ENCODE measurements at places on chromosomes 6 and 20.

- no peaks in the 10 kb centered on the region for H3K36me3 ChIP-seq
- no peak overlapping the region for H3K27ac ChIP-seq
Measured at GRCh38 chr6:10993896-10994295, 50.2 kb downstream of the ELOVL2 start.

GRCh38 chr6:111817451-111818120 lies 55.7 kb downstream of the FYN start:
- no peak for DNase-seq
- H3K4me1 ChIP-seq = peaks cover 9% of the 10 kb centered on the region
- no peak overlapping the region for H3K27ac ChIP-seq
- no peak overlapping the region for H3K4me3 ChIP-seq

GRCh38 chr6:118367314-118367713 lies 180.8 kb upstream of the PLN start:
- H3K36me3 ChIP-seq = no peaks in the 10 kb centered on the region
- no peak overlapping the region for H3K27ac ChIP-seq
- no peak for DNase-seq
- H3K27me3 ChIP-seq = no peaks in the 10 kb centered on the region
- no peaks in the 10 kb centered on the region for H3K4me1 ChIP-seq

- H3K36me3 ChIP-seq = no peaks in the 10 kb centered on the region
- peaks cover 9% of the 10 kb centered on the region for H3K27me3 ChIP-seq
- H3K4me3 ChIP-seq = no peak overlapping the region
- no peak for DNase-seq
- H3K27ac ChIP-seq = peak overlapping the region; percentile 54
- H3K4me1 ChIP-seq = peaks cover 8% of the 10 kb centered on the region
Measured at GRCh38 chr6:78909391-78909790, 42.0 kb downstream of the IRAK1BP1 start.

DNA sequence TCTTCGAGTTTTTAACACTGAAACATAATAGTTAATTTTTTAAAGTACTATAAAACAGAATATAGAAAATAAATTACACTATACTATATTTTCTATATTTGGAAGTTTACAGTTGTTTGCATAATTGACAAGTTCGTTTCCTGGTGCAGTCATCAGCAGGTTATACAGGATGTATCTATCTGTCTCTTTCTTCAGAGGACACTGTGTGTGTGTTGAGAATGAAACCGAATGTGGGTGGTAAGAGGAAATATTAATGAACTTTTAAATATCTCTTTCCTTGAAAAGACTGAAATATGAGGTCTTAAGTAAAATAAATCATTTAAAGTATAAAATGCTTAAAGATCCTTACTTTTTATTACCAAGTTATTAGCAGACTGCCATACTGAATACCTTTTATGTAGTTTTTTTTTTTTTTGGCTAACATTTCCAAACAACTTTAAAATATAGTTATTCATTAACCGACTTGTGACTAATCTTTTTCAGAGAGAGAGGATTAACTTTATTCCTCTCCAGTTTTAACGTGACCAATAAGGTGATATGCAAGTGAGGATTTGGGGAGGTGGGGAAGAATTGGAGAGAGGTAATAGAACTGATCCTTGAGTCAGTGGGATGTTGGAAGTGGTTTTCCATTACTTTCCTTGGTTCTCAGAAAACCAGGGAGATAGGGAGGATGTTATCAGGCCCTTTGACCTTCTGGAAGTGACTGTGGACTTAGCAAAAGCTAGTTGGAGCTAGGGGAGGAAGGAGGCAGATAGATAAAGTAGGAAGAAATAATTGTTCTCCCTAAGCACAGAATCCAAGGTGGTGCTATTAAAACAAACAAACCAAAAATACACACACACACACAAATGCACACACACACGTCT lies 380.0 kb upstream of the FLRT3 start:
- peaks cover 7% of the 10 kb centered on the region for H3K4me1 ChIP-seq
- H3K27ac ChIP-seq = no peak overlapping the region
- no peaks in the 10 kb centered on the region for H3K36me3 ChIP-seq
- H3K4me3 ChIP-seq = no peak overlapping the region
- DNase-seq = no peak

GRCh38 chr20:44358776-44359175 lies 3.3 kb downstream of the HNF4A start:
- no peak overlapping the region for H3K27ac ChIP-seq
- DNase-seq = no peak
- H3K27me3 ChIP-seq = no peaks in the 10 kb centered on the region
- no peaks in the 10 kb centered on the region for H3K36me3 ChIP-seq
- H3K4me1 ChIP-seq = peaks cover 9% of the 10 kb centered on the region

- DNase-seq = no peak
- H3K4me1 ChIP-seq = no peaks in the 10 kb centered on the region
- no peak overlapping the region for H3K27ac ChIP-seq
- no peak overlapping the region for H3K4me3 ChIP-seq
- no peaks in the 10 kb centered on the region for H3K27me3 ChIP-seq
Measured at GRCh38 chr6:138428944-138429598, 25.0 kb downstream of the HEBP2 start.

DNA sequence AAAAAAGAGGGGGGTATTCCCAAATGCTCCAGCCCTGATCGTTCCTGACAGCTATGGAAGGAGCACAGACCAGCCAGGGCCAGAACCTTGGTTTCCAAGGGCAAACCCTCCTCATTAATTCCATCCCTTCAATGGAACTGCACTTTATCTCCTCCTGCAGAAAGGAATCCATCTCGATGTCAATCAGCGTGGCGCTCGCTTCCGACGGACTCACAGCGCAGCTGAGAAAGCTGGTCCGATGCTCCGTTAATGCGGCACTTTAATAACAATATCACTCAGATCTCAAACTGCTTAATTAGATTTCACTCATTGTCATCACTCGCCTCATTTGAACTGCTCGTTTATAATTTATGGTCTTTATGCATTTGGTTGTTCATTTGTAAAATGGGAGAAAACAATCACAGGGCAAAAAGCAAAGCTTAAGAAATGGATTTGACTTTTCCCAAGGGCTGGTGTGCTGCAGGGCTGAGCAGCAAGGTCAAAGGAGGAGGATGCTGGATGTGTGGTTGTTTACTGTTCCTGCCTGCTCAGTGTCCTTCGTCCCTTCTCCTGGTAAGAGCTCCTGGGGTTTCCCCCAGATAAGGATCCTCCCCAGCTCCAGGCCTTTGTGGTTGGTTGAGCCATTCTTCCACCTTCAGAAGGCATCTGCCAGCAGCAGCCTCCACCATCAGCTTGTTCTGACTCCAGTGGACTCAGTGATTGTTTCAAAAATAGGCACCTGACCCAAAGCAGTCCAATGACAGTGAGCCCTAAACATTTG lies 152.7 kb downstream of the ANKRD60 start:
- DNase-seq = no peak
- no peak overlapping the region for H3K4me3 ChIP-seq
- H3K27me3 ChIP-seq = no peaks in the 10 kb centered on the region

GRCh38 chr6:154261688-154262397 lies 94.8 kb downstream of the IPCEF1 start:
- H3K4me3 ChIP-seq = no peak overlapping the region
- H3K27ac ChIP-seq = no peak overlapping the region

DNA sequence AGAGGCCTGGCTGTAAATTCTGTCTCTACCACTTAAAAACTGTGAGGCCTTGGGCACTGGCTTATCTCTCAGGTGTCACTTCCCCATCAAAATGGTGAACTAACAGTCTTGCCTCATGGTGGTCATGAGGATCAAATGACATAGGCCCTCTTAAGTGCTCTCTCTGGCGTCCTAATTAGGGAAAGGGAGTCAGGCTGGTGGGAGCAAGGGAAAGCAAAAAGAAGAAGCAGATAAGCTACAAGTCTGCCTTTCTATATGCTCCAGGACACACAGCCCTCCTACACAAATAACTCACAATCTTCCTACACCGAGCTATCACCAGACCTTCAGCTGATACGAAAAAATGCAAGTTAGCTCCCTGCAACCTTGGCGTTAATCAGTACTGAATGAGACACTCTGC lies 19.5 kb upstream of the SLC22A16 start:
- H3K27ac ChIP-seq = no peak overlapping the region
- no peak for DNase-seq
- peaks cover 10% of the 10 kb centered on the region for H3K4me1 ChIP-seq
- no peaks in the 10 kb centered on the region for H3K27me3 ChIP-seq
- H3K4me3 ChIP-seq = no peak overlapping the region

DNA sequence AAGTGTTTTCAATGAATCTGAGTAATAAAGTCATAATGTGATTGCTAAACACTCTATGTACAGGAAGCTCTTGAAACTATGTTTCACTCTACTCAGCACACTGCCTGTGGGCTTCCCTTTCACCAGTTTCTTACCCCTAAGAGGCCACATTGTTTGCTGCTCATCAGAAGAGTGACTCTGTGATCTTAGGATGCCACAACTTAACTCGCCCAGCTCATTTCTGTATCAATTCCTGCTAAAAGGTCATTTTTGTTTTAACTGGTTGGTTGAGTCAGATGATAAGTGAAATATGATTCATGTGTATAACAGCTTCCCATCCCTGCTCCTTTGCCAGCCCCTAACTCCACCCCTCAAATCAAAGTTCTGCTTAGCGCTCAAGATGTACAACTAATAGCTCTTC lies 9.8 kb upstream of the NDUFAF4 start:
- H3K4me3 ChIP-seq = no peak overlapping the region
- H3K27ac ChIP-seq = no peak overlapping the region
- H3K4me1 ChIP-seq = no peaks in the 10 kb centered on the region
- H3K27me3 ChIP-seq = no peaks in the 10 kb centered on the region
- no peak for DNase-seq

DNA sequence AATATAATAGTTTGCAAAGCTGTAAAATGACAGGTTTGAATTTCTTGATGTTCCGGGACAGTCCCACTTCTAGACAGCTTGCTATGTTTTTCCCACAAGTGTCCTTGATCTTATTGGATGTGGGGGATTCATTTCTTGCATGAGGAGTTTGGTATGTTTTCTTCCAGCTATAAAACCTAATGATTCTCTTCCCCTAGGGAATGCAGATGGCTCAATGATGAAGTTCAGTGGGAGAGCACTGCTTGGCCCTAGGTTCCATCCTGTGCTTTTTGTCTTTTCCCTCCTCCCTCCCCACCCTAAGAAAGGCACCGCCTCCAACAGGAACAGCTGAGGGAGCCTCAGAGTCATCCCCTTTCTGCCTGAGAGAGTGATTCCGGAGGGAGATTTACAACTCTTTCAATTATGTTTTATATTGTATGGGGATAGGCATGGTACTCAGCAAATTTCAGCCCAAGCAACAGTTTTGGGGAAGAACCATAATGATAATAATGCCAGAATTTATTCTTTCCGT lies 149.2 kb downstream of the PHACTR1 start:
- H3K27ac ChIP-seq = no peak overlapping the region
- no peaks in the 10 kb centered on the region for H3K36me3 ChIP-seq
- no peak for DNase-seq
- no peaks in the 10 kb centered on the region for H3K27me3 ChIP-seq
- no peaks in the 10 kb centered on the region for H3K4me1 ChIP-seq

GRCh38 chr20:7984192-7984591 lies 35.4 kb downstream of the TMX4 start:
- no peaks in the 10 kb centered on the region for H3K36me3 ChIP-seq
- H3K4me1 ChIP-seq = no peaks in the 10 kb centered on the region
- DNase-seq = no peak

- H3K27ac ChIP-seq = no peak overlapping the region
- no peaks in the 10 kb centered on the region for H3K4me1 ChIP-seq
- H3K36me3 ChIP-seq = no peaks in the 10 kb centered on the region
- no peak overlapping the region for H3K4me3 ChIP-seq
Measured at GRCh38 chr6:26355366-26355765, 9.6 kb upstream of the BTN3A2 start.

DNA sequence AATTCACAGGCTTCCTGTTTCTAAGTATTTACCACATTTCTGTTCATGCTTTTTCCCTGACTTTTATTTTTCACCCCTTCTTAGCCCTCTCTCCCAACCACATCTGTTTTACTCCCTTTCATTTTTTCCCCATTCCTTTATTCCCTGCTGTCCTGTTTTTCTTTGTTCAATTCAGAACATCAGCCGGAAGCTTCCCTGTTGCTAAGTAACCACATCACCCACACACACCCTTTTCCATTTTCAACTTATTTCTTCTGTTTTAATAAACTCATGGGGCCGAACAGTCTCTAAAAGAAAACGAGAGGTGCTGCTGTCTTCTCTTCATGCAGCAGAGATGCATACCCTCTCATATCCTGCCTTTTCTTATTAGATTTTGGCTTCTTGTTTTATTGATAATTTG lies 53.5 kb upstream of the CEP85L start:
- no peak overlapping the region for H3K4me3 ChIP-seq
- H3K36me3 ChIP-seq = no peaks in the 10 kb centered on the region
- H3K27ac ChIP-seq = no peak overlapping the region
- no peak for DNase-seq

GRCh38 chr20:39016506-39016905 lies 54.4 kb downstream of the DHX35 start:
- peaks cover 19% of the 10 kb centered on the region for H3K4me1 ChIP-seq
- no peaks in the 10 kb centered on the region for H3K27me3 ChIP-seq
- H3K4me3 ChIP-seq = no peak overlapping the region
- H3K36me3 ChIP-seq = peaks cover 3% of the 10 kb centered on the region
- DNase-seq = no peak
- H3K27ac ChIP-seq = peak overlapping the region; percentile 48

- peaks cover 32% of the 10 kb centered on the region for H3K4me1 ChIP-seq
- no peak for DNase-seq
- no peak overlapping the region for H3K27ac ChIP-seq
Measured at GRCh38 chr6:24740861-24741260, 21.9 kb upstream of the C6orf62 start.

DNA sequence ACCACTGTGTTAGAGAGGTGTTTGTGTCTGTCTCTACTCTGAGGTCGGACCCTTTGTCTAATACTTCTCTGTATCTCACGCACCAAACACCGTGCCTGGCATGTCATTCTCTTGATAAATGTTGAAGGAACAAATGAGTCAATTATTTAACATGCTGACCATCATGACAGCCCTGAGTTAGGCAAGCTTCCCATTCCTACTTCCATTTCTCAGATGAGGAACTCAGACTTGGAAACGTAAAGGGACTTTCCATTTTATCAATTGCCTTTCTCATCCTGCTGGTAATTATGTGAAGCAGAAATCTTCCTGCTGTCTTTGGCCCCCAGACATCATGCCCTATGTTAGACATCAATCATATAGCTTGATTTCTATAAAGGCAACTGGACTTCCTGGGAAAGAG lies 227.0 kb upstream of the ECI2 start:
- DNase-seq = no peak
- H3K36me3 ChIP-seq = no peaks in the 10 kb centered on the region
- peaks cover 15% of the 10 kb centered on the region for H3K4me1 ChIP-seq
- H3K27me3 ChIP-seq = no peaks in the 10 kb centered on the region

- no peaks in the 10 kb centered on the region for H3K27me3 ChIP-seq
- DNase-seq = no peak
- H3K4me1 ChIP-seq = no peaks in the 10 kb centered on the region
- no peaks in the 10 kb centered on the region for H3K36me3 ChIP-seq
- H3K27ac ChIP-seq = no peak overlapping the region
- no peak overlapping the region for H3K4me3 ChIP-seq
Measured at GRCh38 chr6:53481323-53481722, 63.6 kb downstream of the GCLC start.

Measured in esophagus squamous epithelium (tissue), 5 donors.